NCI-H187 (cell line): ENCODE measurements at places on chromosomes 1 and 21.

DNA sequence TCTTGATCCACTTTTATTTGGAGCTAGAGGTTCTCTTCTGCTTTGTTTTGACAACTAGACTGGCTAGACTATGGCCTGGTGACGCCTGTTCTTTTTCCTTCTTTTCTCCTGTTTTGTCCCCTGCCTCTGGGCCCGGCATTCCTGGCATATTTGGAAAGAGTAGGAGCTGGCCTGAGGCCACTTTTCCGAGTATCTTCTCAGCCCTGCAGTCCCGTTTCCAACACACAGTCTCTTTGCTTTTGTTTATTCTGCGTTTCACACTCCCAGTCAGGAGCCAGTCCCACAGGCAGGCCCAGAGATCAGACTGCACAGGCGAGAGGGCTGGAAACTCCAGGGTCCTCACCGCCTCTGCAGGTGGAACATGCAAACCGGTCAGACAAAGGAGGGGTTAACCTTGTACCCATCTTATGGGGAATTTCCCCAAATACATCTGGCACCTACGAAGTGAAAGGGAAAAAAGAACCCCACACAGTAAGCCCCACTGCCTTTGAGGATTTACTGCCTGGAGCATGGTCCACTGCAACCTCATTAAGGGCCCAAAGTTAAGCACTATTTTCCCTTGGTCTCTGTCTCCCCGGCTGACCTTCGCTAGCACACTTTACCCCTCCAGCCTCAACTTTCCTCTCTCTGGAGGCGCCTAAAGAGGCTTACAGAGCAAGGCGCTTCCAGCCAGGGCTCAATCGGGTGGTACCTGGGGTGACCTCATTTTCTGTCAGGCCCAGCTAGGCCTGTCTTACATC is 141.1 kb downstream of the TOMM20 start:
- DNase-seq: no peak

GRCh38 chr1:151737026-151737425 is 15.7 kb downstream of the RIIAD1 start:
- DNase-seq: no peak

DNA sequence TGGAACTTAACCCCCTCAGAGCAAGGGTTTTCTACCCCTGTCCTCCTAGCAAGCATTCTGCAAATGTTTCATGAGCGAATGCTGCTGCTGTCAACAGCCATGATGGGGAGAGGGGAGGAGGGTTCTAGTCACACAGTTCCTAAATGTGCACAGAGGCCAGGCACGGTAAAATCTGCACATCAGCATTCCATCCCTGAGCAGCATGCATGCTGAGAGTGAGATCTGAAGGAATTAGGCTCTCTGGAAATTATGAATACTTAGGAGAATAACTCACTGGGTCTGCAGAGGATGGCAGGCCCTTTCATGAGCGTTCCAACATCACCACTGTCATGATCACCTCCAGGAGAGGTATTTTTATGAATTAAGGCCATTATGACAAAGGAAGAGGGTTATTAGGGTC is 2.1 kb downstream of the VTCN1 start:
- DNase-seq: no peak

- peak; percentile 64 for DNase-seq
Observed at GRCh38 chr1:43991476-43992231, at the start of gene CCDC24. CCDC24 (plus strand) TSS chr1:43991599; CDS start chr1:43991879, 280 bp downstream.

DNA sequence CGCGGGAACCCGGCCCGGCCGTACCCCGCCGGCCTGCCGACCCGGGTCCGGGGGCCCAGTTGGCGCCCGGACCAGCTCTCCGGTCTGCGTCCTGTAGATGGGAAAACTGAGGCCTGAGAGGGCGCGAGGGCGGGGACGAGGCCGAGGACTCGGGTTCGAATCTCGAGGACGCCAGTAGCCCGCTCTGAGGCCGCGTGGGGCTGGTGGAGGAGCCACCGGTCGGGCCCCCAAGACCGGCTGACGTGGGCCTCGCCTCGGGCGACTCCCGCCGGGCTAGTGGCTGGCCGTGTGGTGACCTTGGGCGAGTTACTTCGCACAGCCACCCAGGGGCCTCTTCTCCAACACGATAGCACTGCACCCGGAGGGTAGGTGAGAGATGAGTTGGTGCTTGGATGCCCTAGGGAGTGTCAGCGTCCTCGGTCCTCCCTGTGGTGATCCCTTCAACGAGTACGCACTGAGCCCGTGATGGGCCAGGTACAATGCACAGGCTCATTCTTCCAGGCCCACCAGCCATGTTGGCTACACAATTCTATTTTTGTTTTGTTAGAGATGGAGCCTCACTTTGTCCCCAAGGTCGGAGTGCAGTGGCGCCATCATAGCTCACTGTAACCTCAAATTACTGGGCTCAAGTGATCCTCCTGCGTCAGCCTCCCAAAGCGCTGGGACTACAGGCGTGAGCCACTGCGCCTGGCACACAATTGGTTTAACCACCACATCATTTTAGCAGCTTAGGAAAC is 404 bp upstream of the SCMH1 start:
- DNase-seq: no peak

GRCh38 chr1:232477728-232478127 is 152.2 kb downstream of the SIPA1L2 start:
- no peak for DNase-seq

GRCh38 chr1:64733581-64734286 is 11.1 kb upstream of the RAVER2 start:
- DNase-seq: no peak

- DNase-seq: no peak
Observed at GRCh38 chr1:161214369-161214768, 726 bp upstream of the FCER1G start.

DNA sequence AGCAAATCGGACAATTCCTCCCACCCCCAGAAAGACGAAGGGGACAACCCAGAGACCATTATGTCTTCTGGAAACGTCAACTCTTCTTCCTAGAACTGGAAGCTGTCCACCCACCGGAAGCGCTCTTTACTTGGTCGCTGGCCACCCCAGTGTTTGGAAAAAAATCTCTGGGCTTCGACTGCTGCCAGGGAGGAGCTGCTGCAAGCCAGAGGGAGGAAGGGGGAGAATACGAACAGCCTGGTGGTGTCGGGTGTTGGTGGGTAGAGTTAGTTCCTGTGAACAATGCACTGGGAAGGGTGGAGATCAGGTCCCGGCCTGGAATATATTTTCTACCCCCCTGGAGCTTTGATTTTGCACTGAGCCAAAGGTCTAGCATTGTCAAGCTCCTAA is 3.2 kb downstream of the S1PR1 start:
- no peak for DNase-seq

DNA sequence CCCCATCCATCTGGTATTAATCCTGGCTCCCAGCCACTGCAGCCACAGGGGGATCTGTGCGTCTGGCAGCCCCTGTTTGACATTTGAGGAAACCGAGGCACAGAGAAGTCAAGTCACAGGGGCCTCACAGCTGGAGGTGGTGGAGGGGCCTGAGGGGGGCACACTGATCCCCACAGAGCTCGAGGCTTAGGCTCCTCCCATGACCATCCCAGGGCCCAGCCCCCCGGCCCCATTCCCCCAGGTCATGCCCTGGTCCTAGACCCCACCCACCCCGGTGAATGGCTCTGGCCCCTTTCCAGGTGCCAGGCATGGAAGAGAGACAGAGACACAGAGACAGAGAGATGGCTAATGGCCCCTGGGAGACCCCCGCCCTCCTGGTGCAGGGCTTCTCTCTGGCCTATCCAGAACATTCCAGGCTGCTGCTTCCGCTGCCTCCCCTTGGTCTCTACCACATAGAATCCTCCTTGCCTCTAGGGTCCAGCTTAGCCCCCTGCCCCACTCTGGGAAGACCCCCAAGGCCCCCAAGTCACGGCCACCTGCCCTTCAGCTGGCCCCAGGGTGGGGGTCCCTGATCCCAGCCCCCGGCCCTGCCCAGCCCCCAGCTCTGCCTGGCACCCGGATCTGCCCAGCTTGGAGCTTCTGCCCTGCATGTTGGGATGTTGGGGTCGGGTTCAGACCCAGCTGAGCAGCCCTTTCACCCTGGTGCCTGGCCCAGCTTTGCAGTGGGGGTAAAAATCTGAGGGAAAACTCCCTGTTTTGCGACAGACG is 29.2 kb upstream of the LRRC3 start:
- no peak for DNase-seq

GRCh38 chr1:165191087-165191486 is 165.4 kb downstream of the LMX1A start:
- DNase-seq: no peak

GRCh38 chr1:85133565-85134159 is 67.2 kb downstream of the SYDE2 start:
- DNase-seq: no peak

DNA sequence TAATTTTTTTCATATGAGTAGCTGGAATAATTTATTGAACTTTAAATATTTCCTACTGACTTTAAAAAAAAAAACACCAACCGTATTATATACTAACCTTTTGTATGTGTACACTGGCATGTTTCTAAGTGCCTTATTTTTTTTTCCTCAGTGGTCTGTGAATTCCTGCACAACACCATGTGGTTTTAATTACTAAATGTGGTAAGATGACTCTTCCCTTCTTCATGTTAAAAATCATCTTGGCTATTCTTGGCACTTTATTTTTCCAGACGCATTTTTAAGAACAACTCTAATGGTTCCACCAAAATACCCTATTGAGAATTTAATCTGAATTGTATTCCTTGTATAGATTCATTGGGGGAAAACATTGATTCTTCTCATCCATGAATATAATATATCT is 28.4 kb downstream of the PPP2R5A start:
- no peak for DNase-seq

- DNase-seq: no peak
Observed at GRCh38 chr1:178571807-178572206, 58.9 kb downstream of the TEX35 start.

- DNase-seq: no peak
Observed at GRCh38 chr1:31552489-31552888, 23.8 kb upstream of the TINAGL1 start.

DNA sequence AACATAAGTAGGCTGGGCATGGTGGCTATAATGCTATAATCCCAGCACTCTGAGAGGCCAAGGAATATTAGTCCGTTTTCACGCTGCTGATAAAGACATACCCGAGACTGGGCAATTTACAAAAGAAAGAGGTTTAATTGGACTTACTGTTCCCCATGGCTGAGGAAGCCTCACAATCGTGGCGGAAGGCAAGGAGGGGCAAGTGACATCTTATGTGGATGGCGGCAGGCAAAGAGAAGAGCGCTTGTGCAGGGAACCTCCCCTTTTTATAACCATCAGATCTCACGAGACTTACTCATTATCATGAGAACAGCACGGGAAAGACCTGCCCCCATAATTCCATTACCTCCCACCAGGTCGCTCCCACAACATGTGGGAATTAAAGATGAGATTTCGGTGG is 28.5 kb downstream of the PTGFRN start:
- DNase-seq: no peak

- no peak for DNase-seq
Observed at GRCh38 chr1:220803401-220804201, 16.9 kb downstream of the MTARC1 start.

DNA sequence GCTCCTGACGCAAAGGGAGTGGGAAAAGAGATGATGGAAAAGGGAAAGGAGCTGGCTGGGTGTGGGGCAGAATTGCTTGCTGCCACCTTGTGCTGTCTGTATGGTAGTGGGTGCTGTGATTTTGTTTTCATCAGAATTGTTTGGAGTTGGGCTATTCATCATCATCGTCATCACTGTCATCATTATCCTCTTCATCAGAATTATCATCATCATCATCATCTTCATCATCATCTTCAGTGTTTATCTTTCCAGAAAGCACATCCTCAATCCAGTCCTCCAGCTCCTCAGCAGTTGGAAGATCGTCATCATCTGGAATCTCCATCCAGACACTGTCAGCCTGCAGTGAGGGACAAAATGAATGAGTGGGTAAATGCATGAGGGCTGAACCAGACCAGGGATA is 59.3 kb downstream of the VANGL1 start:
- no peak for DNase-seq

DNA sequence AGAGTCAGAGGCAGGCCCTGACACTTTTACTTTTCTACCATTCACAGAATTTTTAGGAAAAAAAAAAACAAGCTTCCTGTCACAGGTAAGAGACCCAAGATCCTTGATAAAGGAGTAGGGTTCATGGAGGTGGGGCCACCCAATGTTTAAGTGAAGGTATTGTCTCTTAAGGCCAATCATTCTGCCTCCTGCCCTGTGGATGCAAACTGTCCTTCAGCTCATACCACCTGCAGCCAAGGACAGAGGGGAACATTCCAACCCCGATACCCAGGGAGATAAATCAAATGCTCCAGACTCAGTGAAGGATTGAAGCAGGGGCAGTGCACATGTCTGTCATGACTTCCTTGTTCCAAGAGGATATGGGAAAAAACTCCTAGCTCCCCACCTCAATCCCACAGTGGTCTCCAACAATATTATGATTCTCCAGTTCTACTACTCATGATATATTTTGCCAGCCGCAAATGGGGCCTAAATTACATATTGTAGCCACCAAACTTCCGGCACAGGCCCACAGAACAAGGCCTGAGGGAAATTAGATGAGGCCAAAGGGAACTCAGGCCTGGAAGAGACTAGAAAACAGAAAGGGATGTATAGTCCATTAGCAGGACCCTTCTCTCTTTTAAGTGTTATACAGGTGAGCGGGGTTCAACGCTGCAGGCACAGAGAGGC is 59.5 kb downstream of the TRABD2B start:
- DNase-seq: no peak

GRCh38 chr1:211472724-211473123 is 19.2 kb downstream of the RD3 start:
- DNase-seq: no peak

DNA sequence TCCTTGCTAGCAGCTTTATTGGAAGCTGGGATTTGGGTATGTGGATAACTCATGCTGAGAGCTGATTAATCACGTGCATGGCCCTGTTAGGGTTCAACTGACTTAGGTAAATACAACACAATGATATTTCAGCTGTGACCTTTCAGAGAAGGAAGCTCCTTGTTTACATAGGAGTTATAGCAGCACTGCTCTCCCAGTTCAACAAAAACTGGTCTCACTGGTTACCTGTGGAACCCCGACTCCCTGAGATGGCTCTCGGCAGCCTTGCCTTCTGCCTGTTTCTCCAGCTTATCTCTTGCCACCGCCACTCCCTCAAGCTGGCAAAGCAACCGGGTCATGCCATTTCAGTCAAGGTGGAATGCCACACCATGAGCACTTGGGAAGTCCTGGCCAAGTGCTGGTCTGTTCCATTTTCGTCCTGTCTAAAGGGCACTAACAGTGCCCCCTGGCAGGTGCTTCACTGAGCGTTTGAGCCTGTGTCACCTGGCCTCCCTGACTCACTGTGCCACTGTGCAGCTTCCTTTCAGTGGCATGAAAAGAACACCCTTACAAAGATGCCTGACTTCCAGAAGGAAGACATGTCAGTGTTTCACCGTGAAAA is 31.6 kb downstream of the DOP1B start:
- no peak for DNase-seq

DNA sequence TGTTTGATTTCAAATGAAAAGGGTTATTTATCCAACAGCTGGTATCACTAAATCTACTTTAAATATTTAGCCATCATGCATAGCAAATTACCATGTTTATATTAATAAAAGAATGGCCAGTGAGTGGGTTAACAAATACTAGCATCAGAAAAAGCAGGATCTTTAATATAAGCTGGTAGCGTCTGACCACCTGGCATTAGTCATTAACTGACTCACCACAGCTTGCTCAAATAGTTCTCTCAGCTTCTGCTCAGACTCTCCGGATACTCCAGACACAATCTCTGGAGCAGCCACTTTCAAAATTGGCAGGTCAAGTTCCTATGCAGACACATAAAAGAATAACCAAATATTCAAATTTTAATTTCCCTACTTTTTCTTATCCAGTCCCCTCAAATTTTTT is 29.6 kb downstream of the NVL start:
- DNase-seq: no peak
